ENCODE measurements at places on chromosomes 1 and 21. TPM values are rescaled to one million over a fixed set of nuclear protein-coding genes. Genes with fewer than 3 reads are reported as not detected.

- DNase-seq = no peak
These were observed 40.0 kb downstream of the FRRS1 start for GRCh38 chr1:99726407-99726806.

- peak; percentile 94 for DNase-seq
These were observed 14.8 kb upstream of the WASF2 start for GRCh38 chr1:27504588-27505419.

GRCh38 chr21:31410499-31411131, 66.6 kb upstream of the TIAM1 start:
- DNase-seq = no peak

DNA sequence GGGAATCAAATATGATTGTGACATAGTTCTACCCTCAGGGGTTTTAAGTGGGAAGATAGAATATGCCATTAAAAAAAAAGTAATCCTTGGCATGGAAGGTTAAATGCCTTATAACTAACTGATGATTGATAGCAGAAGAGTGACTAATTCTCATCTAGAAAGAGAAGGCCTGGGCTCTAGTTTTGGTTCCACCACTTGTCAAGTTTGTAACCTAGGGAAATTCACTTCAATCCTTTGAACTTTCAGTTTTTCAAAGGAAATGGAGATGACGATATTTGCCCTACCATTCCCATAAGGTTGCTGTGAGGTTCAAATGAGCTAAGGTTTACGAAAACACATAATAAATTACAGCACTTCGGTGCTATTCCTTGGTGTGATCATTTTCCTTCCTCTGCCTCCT, 88.5 kb downstream of the GPR88 start:
- DNase-seq = no peak

DNA sequence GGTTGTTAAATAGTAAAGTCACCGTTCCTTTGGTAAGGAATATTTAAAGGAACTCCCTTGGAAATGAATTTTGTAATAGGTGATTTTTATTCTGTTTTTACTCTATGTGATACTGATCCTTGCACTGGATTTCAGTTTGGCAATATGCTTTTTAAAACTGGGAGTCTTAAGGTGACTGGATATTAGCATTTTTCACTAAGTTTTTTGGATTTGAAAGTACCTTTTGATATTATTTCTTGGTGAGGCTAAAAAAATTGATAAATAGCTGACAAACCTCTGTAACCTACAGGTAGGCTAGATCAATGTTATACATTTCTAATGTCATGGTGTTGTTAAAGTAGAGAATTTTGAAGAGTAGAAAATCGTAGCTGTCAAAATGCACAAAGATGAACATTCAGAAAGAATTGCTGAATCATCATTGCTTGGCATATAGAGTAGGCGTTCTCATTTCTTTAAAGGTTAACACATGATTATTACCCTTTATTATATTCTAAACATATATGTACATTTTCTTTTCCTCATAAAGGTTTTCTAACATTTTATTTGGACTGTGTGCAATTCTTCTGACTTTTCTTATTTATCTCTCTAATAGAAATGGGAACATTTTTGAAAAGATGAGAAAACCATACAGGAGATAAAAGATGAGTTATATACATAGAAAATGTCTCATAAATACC, 1.5 kb upstream of the DNAJB4 start:
- no peak for DNase-seq

GRCh38 chr1:39992234-39992633, 37.3 kb downstream of the MFSD2A start:
- DNase-seq = no peak

- peak; percentile 66 for DNase-seq
These were observed 121.8 kb upstream of the ERG start for GRCh38 chr21:38619992-38620479.

DNA sequence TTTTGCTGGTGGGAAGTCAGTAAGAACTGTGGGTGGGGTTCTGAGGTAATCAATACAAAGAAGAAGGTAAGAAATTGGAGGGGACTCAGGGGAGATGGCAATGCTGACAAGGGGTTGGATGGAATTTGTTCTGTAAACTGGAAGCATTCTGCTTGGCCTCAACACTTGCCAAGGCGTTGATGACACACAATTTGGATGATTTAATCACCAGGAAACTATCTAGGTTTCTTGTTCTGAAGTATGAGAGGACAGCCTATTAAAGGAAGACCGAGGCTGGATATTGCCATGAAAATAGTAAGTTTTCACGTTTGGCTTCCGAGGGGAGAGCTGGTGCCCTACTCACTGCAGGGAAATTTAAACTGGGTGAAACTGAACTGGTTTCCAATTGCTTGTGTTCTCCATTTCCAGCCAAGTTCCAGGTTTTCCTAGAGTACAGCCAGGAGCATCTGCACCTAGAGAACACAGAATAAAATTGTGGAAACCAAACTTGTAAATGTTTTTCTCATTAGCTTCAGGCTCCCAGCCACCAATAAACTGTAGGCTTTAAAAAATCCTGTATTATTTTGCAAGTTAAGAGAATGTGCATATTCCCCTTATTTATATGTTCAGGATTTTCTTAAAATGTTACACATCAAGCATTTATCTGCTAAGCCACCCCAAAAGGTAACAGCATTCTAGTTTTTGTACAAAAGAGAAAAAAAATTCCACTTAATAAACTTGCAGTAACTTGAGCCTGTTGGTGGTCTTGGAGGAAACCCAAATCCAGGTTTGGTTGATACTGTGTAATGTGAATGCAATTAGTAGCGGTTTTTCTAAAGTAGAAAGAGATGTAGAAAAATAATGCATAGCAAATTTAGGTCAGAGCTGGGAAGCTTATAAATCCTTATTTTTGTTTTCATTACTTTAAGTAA, 53.8 kb downstream of the ROR1 start:
- peak; percentile 45 for DNase-seq

DNA sequence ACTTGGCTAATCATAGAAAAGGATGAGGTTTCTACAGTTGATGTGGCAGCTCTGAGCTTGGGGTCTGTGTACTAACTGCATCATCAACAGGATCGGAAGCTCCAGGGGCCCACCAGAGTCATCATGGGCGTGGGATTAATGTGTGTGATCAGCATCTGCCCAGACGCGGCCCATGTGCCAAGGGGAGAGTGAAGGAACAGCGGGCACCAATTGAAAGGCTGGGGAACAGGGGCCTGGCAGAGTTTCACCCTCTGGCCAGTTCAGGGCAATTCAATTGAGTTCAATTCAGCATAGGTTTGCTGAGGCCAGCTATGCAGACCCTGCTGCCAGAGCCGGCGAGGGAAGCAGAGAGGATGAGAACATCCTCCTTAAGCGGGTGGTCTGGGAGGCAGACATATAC, 260.0 kb upstream of the AJAP1 start:
- DNase-seq = no peak

DNA sequence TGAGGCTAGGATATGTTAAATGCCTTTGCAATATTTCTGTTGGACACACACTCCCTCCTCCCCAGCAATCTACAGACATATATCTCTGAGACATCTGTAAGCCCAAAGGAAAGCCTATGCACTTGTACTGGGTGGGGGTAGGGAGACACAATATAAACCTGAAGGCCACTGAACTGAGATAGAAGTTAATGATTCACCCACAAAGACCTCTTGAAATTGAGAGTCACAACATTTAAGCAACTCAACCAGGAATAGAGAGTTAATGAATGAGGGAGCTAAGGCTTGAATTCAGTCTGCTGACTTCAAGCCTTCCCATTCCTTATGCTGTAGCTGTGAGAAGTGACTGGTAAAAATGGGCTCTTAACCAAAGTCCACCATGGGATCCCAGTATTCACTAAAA, 5.0 kb downstream of the OR10J1 start:
- no peak for DNase-seq

DNA sequence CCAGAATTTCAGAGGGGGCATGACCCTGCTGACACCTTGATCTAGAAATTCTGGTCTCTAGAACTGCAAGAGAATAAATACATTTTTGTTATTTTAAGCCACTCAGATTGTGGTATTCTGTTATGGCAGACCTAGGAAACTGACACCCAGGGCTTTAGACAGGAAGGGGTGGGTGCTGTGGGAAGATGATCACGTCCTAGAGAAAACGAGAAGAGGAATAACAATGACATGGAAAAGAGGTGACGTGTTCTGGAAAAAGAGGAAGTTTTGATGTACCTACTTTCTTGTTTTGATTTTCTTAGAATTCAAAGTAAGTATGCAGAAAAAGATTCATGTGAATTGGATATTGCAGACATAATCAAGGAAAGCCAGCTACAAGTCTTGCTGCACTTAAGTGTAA, 232.9 kb upstream of the RUNX1 start:
- no peak for DNase-seq

GRCh38 chr1:60621368-60621851, 461.0 kb upstream of the NFIA start:
- DNase-seq = peak; percentile 45

DNA sequence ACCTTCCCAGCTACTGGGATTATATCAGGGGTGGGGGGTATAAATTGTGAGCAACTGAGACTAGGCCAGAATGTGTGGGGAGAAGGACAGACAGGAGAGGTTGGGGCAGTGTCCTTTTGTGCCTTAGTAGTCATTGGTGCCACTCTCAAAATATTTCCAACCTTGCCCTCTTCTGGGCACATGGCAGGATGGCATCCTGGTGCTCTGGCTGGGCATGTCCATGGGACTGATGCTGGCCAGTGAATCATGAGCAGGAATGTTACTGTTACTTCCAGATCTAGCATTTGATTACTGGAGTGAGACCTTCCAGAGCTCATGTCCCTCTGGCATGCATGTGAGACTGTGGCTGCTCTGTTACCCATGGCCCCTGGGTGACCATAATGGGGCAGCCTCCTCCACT, 151.2 kb downstream of the MATN1 start:
- DNase-seq = no peak

GRCh38 chr1:109252167-109252892, 3.0 kb downstream of the CELSR2 start:
- no peak for DNase-seq

DNA sequence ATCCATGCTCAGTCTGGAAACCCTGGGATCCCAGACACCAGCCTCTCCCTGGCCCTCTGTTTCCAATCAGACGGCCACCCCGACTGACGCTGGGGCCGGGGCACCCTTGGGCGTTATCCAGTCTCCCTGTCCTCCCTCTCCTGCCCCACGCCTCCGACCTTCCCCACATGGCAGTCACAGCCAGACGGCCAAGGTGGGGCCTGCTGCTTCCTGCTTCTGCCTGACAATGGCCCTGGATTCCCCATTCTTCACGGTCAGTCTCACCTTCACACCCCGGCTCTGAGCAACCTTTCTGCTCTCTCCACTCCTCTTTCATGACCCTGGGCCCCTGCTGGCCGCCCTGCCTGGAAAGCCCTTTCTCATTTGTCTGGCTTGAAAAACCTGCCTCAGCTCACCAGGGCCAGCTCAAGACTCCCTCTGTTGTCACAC, 6.6 kb downstream of the GNG4 start:
- no peak for DNase-seq

GRCh38 chr21:44088401-44088780, 18.8 kb upstream of the PWP2 start:
- no peak for DNase-seq

GRCh38 chr1:66231217-66231616, 302.7 kb upstream of the SGIP1 start:
- DNase-seq = no peak

DNA sequence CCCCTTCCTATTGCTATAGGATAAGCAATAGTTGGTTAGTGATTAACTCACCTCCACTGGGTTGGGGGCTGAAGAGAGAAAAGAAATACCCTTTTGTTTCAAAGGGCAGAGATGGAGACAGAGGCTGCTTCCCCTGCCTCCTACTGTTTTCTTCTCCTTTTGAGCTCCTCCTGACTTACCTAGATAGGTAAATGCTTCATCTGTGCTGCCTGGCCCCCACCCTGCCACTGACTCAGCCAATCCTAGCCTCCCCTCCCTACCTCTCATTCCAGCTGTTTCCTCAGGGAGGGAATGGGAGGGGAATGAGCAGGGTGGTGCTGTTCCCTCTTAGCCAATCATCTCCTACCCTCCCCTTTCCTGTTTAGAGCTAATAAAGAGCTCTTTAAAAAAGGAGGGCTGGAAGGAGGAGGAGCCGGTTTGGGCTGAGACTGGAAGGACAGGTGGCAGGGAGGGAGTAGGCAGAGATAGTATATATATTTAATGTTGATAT, at the start of gene C1orf116:
Gene C1orf116 (minus strand): TSS at position 229 of the 490 bp plus-strand sequence. CDS start 5,158 bp downstream, outside the sequence.
- DNase-seq = peak; percentile 68

DNA sequence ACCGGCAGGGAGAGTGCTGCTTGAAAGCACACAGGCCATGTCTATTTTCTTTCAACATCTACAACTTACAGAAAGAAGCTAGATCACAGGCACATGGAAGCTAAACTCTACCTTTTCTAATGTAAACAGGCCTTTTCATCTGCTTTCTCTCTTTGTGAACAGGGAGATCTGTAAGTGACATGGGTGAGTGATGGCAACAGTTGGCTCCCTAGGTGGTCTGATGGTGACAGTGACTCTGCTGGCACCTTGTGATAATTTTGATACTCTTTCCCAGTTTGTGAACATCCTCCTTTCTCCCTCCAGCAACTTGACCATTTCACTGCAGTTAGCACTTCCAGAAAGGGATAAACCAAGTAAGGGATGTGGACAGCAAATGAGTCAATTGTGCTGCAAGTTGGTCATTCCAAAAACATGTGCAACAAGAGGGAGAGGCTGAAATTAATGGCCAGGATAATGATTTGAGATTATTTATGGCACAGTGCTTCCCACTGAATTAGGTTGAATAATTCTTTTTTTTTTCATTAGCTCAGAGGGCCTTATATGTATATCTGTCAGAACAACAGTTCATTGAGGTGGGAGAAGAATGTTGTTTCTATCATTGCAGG, 89.5 kb downstream of the XCL2 start:
- no peak for DNase-seq

DNA sequence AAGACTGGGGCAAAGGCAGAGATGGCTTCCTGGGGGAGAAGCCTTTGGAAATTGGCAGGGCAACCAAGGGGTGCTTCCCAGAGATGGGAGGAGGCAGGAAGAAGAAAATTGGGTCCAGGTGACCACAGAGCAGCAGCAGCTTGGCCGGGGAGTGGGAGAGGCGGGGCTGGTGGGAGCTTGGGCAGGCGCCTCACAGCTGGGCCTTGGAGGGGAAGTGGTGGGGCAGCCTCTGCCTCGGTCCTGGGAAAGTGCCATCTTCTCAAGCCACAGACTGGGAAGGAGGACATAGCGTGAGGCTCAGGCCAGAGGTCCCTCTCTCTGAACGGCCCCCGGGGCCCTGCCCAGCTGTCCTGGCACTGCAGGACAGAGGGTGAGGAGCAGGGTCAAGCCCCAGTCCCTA, 24.0 kb upstream of the WASF2 start:
- DNase-seq = peak; percentile 63

- DNase-seq = no peak
These were observed 82.4 kb downstream of the PBX1 start for GRCh38 chr1:164641353-164641730.

GRCh38 chr1:53340660-53341520, 13.0 kb upstream of the LRP8 start:
- no peak for DNase-seq

GRCh38 chr21:28257276-28257675, 735.4 kb downstream of the LTN1 start:
- DNase-seq = peak; percentile 15

Gene FBXO42
- total RNA-seq = 19.9 TPM

Gene NGF
- 2.3 TPM for total RNA-seq

Gene CACYBP
- total RNA-seq = 476 TPM

Gene LMNA
- 721 TPM for total RNA-seq

Gene SMPDL3B
- 2.7 TPM for total RNA-seq

Gene FMOD
- total RNA-seq = 57.1 TPM

Gene NPHS2
- total RNA-seq = not detected

Gene KRTAP7-1
- total RNA-seq = not detected

Gene GPR61
- total RNA-seq = 0.62 TPM

Gene RGSL1
- total RNA-seq = not detected

Gene CLCNKB
- total RNA-seq = 0.41 TPM

Gene KLHDC9
- 3.3 TPM for total RNA-seq

Gene OR2T35
- total RNA-seq = not detected

Gene TMEM125
- total RNA-seq = 0.92 TPM
